Stimulated activated CD4-positive, alpha-beta T cell treated with anti-CD3 and anti-CD28 coated beads, Interleukin-12 subunit alpha, Interleukin-12 subunit beta, amount 100 ng/mL, for 48 hours (primary cell): ENCODE measurements at places on chromosomes 1 and 21.

DNA sequence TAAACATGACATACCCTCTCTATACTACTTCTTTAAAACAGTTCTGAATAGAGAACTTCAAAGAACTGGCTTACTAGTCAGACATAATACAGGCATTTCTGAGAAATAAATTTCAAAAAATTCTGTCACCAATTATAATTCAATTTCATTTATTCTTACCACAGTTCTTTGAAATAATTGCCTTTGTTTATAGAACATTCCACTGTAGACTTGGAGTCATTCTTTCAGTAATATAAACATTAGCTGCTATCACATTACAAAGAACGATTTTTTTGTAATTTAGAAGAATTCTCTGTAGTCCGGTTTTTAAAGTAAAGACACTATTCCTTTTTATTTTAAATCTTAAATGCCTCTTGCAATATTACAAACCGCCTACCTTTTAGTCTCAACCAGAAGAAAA lies 146.4 kb upstream of the COL11A1 start:
- DNase-seq = no peak

DNA sequence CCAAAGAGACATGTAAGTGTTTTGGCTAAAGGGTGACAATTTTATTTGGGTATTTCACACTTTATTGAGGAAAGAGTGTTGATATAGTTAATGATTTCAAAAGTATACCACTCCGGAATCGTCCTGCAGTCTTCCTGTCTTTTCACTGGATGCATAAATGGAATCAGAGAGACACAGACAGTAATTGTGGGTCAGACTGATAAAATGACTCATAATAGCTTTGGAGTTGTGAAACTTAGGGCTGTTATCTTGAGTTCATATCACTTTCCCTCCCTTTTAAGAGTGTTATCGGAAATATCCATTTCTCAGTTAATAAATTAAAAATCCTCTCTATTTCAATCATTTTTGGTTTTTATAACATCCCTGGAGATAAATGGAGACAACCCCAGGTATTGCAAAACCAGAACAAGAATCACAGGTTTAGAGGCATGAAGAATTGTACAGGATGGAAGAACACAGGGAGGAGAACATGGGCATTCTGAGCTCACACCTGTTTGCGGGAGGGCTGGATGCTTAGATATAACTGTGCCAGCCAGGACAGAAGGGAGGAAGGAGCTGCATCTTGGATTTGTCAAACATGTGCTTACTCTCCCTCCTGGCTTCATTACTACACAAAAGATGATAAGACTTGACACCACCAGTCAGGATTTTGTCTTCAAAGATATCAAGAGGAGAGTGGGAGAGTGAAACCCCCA lies 185.4 kb downstream of the LMO4 start:
- no peak for DNase-seq

GRCh38 chr1:66433611-66434010 lies 100.3 kb upstream of the SGIP1 start:
- DNase-seq = no peak

GRCh38 chr1:217647791-217648190 lies 16.6 kb downstream of the SPATA17 start:
- no peak for DNase-seq

DNA sequence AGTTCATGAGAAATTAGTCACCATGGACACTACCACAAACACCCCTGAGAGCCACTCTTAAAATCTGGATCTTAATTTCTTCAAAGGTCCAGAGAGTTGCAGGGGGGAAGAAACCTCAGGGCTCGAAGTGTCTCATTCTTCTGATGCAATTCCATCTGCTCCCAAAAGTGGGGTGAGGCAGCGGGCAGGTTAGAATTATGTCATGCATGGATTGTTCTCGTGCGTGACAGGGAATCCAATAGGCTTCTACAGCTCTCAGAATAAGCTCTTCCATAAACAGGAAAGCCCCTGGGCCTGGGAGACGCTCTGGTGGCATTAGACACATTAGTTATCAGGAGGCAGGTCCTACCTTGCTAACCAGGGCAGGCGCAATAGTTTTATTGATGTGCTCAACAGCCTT lies 8.4 kb downstream of the ENO1 start:
- no peak for DNase-seq

DNA sequence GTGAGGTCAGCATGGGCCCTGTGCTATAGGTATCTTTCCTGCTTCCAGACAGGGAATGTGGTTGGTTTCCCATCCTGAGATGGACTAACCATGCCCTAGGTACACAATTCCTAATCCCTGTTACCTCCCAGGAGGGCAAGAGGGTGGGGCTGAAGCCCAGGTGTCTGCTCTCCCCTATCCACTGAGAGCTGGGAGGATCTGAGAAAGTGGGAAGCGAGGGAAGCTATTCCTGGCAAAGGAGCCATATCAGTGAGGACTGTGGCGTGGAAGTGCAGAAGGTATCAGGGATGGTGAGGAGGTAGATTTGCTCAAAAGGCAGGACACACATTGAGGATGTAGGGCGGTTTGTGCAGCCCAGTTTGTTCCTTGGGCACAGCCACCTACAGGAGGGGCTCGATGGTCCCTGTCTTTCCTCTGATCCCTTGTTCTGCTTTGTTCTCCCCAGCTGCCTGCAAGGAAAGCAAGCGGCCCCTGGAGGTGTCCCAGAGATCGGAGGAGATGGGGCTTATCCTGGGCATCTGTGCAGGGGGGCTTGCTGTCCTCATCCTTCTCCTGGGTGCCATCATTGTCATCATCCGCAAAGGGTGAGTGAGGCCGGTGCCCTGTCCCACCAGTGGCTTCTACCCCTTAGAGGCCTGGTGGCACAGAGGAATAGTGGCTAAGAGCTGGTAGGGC lies 48.1 kb downstream of the PTPRU start:
- DNase-seq = no peak

DNA sequence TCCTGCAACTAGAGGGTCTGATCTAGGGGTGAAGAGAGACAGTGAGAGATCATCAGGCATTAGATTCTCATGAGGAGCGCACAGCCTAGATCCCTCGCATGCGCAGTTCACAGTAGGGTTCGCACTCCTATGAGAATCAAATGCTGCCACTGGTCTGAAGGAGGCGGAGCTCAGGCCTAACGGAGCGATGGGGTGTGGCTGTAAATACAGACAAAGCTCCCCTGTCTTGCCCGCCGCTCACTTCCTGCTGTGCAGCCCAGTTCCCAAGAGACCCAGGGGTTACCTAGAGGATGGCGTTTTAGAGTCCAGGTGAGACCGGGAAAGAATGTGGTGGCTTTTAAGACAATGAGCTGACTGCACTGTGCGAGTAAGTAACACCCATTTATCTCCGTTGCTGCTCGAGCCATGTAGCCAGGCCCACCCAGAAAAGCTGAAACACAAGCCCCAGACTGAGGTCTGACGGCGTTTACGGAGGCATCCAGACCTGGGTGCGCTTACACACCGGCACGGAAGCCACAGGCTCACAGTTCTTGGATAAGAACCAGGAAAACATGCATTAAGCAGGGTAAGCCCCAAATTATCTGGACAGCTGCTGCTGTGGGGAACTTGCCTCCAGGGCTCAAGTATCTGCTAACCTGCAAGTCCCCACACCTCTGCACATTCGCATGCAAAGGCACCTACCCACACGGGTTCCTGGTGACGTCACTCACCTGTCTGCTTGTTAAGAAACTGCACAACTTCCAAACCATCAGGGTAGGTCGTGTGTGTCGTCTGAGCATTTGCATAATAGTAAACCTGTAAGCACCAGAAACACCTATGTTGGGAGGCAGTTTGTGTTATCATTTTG lies 12.5 kb downstream of the TCP10L start:
- no peak for DNase-seq

DNA sequence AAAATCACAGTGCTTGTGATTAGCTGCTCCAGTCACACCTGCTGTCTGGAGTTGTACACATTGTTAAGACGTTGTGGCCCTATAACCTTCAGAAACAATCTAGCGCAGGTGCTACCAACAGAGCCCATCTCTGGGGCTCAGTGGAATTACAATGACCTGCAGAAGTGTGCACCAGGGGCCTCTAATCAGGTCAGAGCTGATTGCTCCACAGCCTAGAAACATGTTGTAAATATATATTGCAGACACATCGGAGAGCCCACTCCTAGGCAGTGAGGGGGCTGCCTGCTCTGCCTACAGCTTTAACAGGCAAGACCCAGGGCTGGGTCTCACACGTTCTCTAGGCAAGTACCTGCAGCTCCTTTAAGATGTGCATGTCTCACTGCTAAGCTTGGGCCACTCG lies 302.0 kb downstream of the SIPA1L2 start:
- no peak for DNase-seq

DNA sequence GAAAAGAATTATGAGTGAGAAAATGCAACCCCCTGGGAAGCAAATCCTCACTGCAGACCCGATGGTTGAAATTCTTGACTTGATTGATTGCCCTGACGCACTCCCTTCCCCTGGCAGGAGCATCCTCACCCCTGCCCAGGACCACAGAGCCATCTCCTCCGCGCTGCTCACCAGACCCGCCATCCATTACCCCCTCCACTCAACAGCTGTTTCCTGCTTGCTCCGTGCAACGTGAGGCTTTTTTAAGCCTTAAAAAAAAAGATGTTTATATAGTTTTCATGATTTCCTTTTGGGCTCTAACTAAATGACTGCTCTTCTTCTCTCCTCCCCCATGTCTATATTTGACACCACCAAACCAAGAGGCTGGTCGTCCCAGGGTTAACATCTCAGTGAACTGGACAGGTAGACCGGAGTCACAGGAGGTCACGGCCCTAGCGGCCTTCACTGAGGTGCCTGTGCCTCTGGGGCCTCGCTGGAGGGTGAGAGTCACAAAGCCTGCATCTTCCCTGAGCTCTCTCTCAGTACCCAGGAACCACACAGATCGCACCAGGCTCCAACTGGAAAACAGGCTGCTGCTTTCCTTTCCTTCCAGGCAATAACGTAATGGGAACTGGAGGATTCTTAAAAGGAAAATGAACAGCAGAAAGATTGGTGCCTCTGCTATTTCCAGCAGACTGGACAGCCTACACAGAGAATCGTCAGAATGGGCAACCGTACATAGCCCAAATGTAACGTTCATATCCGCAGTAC lies 49.8 kb downstream of the ZBTB18 start:
- DNase-seq = no peak

- no peak for DNase-seq
Observed at GRCh38 chr21:44974676-44975075, 34.8 kb downstream of the SLX9 start.

DNA sequence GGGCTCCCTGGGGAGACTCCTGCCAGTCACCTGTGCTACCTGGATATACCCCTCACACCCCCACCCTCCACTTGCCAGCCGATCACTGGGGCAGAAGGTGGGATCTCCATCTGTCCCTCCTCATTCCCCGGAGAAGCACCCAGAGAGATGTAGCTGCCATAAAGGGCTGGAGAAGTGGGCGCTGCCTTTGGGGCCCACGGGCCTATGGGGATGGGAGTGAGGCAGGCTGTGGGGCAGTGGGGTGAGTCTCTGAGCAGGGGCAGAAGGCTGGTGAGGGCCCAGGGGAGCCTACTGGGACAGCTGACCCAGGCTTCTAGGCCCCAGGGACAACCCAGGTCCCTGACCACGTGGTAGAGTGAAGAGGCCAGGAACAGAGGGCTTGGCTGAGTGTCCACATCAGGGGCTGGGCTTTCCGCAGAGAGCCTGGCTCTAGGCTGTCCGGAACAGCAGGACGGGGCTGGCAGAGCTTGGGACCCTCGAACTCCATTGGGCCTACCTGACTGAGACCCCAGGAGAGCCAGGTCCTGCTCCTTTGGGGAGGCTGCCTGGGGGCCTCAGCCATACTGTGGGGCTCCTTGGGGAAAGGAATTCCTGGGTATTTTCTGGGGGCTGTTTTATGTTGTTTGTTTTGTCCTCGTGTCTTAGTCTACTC lies 205.9 kb upstream of the VAMP3 start:
- DNase-seq = no peak

DNA sequence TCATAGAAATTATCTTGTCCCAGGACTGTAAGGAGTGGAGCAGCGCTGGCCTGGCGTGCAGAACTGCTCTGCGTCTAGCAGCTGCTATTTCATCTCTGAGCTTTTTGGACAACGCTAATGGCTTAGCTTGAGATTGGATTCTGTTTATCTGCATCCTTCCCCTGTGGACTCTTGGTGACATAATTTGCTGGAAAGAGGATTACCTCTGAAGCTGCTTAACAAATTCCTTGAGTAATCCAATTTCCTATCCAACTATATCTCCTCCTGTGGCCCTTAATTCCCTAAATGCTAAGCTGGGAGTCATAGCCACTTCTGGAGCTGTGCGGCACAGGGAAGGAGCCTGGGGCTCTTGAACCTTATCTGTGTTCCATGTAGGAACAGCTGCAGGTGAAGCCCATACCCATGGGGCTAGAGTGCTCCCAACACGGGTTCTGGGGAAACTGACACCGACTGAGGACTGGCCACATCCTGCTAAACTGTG lies 43.2 kb downstream of the IL6R start:
- DNase-seq = no peak
